ENCODE measurements at places on chromosomes 4 and X.

DNA sequence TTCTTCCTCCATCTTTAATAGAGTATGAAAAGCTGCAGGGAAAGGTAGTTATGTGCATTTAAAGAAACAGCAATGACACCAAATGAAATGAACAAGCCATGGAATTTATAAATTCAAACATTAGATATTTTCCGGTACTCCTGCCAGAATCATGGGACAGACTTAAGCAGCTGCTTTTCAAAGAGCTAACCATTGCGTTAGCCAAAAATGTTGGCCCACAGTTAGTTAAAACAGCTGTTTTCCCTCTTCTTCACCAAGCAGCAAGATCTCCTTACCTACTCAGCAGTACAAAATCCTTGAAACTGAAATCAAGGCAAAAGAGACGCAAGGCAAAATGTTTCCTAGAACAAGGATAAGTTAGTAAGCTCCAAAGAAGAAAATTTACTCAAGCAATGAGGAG, 64.0 kb downstream of the MANBA start:
- no peak for DNase-seq
- no peaks in the 10 kb centered on the region for H3K4me1 ChIP-seq
- H3K4me3 ChIP-seq = no peak overlapping the region
- H3K27me3 ChIP-seq = no peaks in the 10 kb centered on the region
- H3K36me3 ChIP-seq = peaks cover 10% of the 10 kb centered on the region

GRCh38 chrX:153816831-153817690, 13.3 kb downstream of the PDZD4 start:
- H3K27me3 ChIP-seq = no peaks in the 10 kb centered on the region
- DNase-seq = no peak
- no peaks in the 10 kb centered on the region for H3K36me3 ChIP-seq
- no peak overlapping the region for H3K4me3 ChIP-seq
- no peak overlapping the region for H3K27ac ChIP-seq
- H3K4me1 ChIP-seq = peaks cover 5% of the 10 kb centered on the region

GRCh38 chrX:103464774-103465117, 54.5 kb downstream of the RAB40A start:
- no peaks in the 10 kb centered on the region for H3K4me1 ChIP-seq
- H3K36me3 ChIP-seq = no peaks in the 10 kb centered on the region
- H3K27ac ChIP-seq = no peak overlapping the region
- H3K27me3 ChIP-seq = no peaks in the 10 kb centered on the region
- DNase-seq = peak; percentile 71
- H3K4me3 ChIP-seq = peak overlapping the region; percentile 41

- no peak for DNase-seq
- no peak overlapping the region for H3K27ac ChIP-seq
- H3K27me3 ChIP-seq = no peaks in the 10 kb centered on the region
- H3K36me3 ChIP-seq = no peaks in the 10 kb centered on the region
- H3K4me3 ChIP-seq = no peak overlapping the region
- H3K4me1 ChIP-seq = no peaks in the 10 kb centered on the region
These were observed 44.6 kb upstream of the MAGEC2 start for GRCh38 chrX:142249721-142250120.

GRCh38 chr4:93994175-93994994, 165.8 kb downstream of the ATOH1 start:
- H3K27ac ChIP-seq = no peak overlapping the region
- no peaks in the 10 kb centered on the region for H3K4me1 ChIP-seq
- DNase-seq = no peak
- H3K27me3 ChIP-seq = no peaks in the 10 kb centered on the region
- H3K36me3 ChIP-seq = no peaks in the 10 kb centered on the region

DNA sequence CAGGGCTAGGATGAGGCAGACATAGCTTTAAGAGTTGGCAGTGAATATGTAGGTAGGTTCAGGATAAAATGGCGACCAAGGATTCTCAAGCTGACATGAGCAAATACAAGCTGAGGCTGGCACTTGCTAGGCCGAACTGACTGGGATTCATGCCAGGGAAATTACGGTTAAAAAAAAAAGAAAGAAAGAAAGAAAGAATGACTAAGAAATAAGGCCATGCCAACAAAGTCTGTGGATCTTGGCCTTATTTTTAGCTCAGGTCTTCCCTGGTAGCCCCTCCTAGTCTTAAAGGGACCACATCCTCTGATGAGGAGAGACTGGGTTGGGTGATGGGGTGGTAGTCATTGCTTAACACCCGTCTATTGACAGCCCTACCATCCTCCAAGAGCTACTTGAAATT, 64.4 kb upstream of the KLHL13 start:
- DNase-seq = no peak
- H3K4me1 ChIP-seq = no peaks in the 10 kb centered on the region
- H3K36me3 ChIP-seq = no peaks in the 10 kb centered on the region
- H3K27ac ChIP-seq = no peak overlapping the region
- H3K27me3 ChIP-seq = no peaks in the 10 kb centered on the region

GRCh38 chrX:57952320-57952678, 42.0 kb upstream of the ZXDA start:
- H3K4me3 ChIP-seq = no peak overlapping the region
- no peaks in the 10 kb centered on the region for H3K4me1 ChIP-seq
- no peak overlapping the region for H3K27ac ChIP-seq
- H3K36me3 ChIP-seq = no peaks in the 10 kb centered on the region
- DNase-seq = no peak
- H3K27me3 ChIP-seq = no peaks in the 10 kb centered on the region

DNA sequence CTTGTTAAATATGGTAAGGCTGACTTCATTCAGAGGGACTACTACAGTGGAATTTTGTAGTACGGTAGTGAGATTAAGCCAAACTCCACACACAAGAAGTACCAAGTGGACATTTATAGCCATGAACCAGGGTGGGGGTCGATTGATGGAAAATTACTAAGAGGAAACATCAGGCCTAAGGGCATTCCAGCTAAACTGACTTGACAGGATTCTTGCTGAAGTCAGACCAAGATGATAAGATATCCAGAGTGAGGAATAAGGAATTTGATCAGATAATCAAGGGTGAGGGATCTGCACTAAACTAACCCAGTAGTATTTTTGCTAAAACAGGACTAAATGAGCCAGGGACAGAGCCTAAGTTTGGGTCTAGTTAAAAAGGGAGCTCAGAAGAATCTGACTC, 597.5 kb downstream of the RPA4 start:
- H3K4me3 ChIP-seq = no peak overlapping the region
- DNase-seq = no peak
- no peaks in the 10 kb centered on the region for H3K36me3 ChIP-seq
- H3K27me3 ChIP-seq = no peaks in the 10 kb centered on the region
- no peaks in the 10 kb centered on the region for H3K4me1 ChIP-seq

GRCh38 chrX:118520216-118521206, 24.9 kb downstream of the DOCK11 start:
- no peak for DNase-seq
- H3K4me1 ChIP-seq = peaks cover 16% of the 10 kb centered on the region
- H3K36me3 ChIP-seq = no peaks in the 10 kb centered on the region
- peak overlapping the region; percentile 73 for H3K27ac ChIP-seq
- H3K27me3 ChIP-seq = no peaks in the 10 kb centered on the region

DNA sequence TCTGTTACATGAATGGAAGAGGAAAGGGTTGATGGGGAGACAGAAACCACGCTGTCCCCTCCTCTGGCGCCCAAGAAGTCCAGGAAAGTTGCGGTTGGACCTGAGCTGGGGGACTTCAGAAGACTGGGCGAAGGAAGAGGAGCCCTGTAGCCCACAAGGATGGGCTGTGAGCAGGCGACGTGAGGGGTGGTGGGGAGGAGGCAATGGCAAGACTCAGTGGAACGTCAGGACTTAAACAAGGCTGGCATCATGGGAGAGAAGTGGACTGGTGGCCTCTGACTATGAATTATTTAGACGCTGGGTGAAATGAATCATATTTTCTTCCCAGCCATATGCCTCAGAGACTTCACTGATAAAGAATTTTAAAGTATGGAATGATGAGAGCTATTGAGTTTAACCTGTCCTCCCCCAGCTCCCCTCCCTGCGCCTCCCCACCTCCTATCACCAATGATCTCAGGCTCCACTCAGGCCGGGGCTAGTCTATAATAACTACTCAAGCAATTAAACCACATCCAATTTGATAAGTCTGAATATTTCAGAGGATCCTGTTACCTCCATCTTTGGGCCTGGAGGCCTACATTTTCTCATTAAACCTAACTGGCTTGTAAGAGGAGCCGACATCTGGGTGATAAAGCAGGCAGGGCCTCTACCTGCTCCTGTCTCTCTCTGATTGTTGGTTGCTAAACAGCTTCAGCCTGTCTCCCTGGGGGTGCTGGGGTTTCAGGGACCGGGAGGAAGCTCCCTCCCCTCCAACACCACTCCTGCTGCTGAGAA, 63.6 kb downstream of the SMIM20 start:
- no peaks in the 10 kb centered on the region for H3K36me3 ChIP-seq
- no peaks in the 10 kb centered on the region for H3K27me3 ChIP-seq
- no peak overlapping the region for H3K27ac ChIP-seq
- no peak overlapping the region for H3K4me3 ChIP-seq
- DNase-seq = peak; percentile 37

DNA sequence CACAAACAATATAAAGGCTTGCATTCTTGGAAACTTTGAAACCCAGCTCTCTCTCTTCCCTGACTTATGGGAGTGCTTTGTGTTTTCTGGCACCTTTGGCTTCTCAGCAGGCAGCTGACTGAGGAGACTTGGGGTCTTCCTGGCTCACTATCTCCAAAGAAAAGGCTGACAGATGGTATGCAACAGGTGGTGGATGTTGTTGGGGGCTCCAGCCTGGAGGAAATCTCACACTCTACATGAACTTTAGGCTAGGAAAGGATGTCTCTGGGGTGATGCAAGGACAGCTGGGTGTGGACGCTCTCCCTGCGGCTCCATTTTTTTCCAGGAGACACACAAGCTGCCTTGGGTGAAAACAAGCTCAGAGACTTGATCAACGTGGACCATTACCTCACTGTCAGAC, 67.4 kb downstream of the DNAAF6 start:
- DNase-seq = no peak
- no peak overlapping the region for H3K27ac ChIP-seq
- H3K36me3 ChIP-seq = no peaks in the 10 kb centered on the region
- no peak overlapping the region for H3K4me3 ChIP-seq
- no peaks in the 10 kb centered on the region for H3K27me3 ChIP-seq

DNA sequence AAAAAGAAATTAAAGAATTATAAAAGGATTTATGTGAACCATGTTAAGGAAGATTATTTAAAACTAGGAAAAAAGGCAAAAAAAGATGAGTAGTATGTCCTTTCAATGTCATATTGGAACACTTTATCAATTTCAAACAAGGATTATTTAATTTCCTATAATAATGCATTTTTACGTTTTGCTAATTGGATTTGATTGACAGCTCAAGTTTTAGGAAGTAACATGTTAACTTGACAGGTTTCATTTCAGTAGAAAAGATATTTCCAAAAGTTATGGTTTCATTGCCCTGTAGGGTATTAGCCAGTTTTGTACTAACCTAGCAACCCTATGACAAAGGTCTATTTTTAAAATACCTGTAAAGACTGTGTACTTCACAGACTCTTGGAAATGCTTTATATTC, 379.6 kb upstream of the ZFP42 start:
- peaks cover 22% of the 10 kb centered on the region for H3K4me1 ChIP-seq
- no peak overlapping the region for H3K27ac ChIP-seq
- no peak for DNase-seq

- DNase-seq = no peak
- peaks cover 52% of the 10 kb centered on the region for H3K4me1 ChIP-seq
- no peak overlapping the region for H3K27ac ChIP-seq
- H3K36me3 ChIP-seq = no peaks in the 10 kb centered on the region
- H3K27me3 ChIP-seq = no peaks in the 10 kb centered on the region
- no peak overlapping the region for H3K4me3 ChIP-seq
These were observed 7.8 kb downstream of the FRG2 start for GRCh38 chr4:190019023-190019858.

DNA sequence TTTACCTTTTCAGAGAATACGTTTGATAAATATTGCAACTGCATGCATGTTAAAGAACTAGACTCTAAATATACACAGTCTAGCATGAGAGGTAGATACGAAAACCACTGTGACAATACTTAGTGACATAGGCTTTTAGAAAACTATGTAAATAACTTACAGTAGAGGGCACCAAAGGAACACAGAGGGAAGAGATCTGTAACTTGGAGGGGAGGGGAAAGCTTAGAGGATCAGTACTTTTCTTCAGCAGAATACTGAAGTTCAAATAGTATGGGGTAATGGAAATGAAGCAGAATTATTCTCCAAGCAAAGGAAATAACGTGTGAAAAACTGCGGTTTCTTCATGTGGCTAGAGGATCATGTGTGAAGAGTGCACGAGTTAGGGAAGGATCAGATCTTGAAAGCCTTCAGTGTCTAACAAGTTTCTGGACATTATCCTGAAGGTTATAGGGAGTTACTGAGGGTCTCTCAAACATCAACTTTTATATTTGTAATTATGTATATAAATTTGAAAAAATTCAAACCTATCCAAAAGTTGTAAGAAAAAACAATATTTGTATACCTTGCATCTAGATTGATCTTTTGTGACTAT, 264.3 kb downstream of the NPFFR2 start:
- no peaks in the 10 kb centered on the region for H3K36me3 ChIP-seq
- H3K27ac ChIP-seq = no peak overlapping the region
- DNase-seq = no peak
- no peak overlapping the region for H3K4me3 ChIP-seq
- H3K4me1 ChIP-seq = no peaks in the 10 kb centered on the region

DNA sequence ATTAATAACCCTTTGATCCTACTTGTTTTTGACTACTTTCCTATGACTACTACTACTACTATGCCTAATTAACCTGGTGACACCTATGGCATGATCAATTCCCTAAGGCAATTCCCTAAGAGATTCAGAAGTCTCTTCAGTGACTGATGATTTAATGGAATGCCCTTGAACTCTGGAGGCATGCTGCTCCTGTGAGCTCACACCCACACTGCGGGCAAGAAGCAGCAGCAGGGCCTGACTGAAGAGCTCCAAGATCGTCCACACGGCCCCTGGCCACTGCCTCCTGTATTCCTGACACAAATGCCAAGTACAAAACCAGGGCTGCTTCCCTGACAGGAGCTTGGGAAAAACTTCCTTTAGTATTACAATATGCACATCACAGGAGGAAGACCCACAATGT, 74.2 kb upstream of the STS start:
- DNase-seq = no peak
- H3K36me3 ChIP-seq = no peaks in the 10 kb centered on the region
- no peak overlapping the region for H3K27ac ChIP-seq
- H3K4me1 ChIP-seq = no peaks in the 10 kb centered on the region
- no peaks in the 10 kb centered on the region for H3K27me3 ChIP-seq
- no peak overlapping the region for H3K4me3 ChIP-seq

All from tibial artery (tissue), 4 donors.